Spinal cord (tissue), 10 donors: ENCODE measurements at places on chromosomes 11 and 22. TPM values are rescaled to one million over a fixed set of nuclear protein-coding genes. Genes with fewer than 3 reads are reported as not detected.

GRCh38 chr22:36386351-36386899, 1.3 kb downstream of the MYH9 start:
- peak overlapping the region; percentile 93 for H3K27ac ChIP-seq
- peak overlapping the region; percentile 83 for H3K4me3 ChIP-seq
- peaks cover 20% of the 10 kb centered on the region for H3K4me1 ChIP-seq
- H3K36me3 ChIP-seq, result no peaks in the 10 kb centered on the region
- DNase-seq, result no peak

- H3K36me3 ChIP-seq, result no peaks in the 10 kb centered on the region
- DNase-seq, result no peak
- H3K27me3 ChIP-seq, result no peaks in the 10 kb centered on the region
- no peak overlapping the region for H3K4me3 ChIP-seq
- H3K27ac ChIP-seq, result no peak overlapping the region
Observed at GRCh38 chr11:44702889-44703288, 23.9 kb upstream of the TSPAN18 start.

GRCh38 chr11:132626446-132626845, 905.9 kb downstream of the OPCML start:
- no peaks in the 10 kb centered on the region for H3K36me3 ChIP-seq
- no peak overlapping the region for H3K27ac ChIP-seq
- no peaks in the 10 kb centered on the region for H3K4me1 ChIP-seq
- DNase-seq, result no peak

- H3K4me1 ChIP-seq, result peaks cover 33% of the 10 kb centered on the region
- no peaks in the 10 kb centered on the region for H3K27me3 ChIP-seq
- peak overlapping the region; percentile 52 for H3K4me3 ChIP-seq
- H3K36me3 ChIP-seq, result peaks cover 28% of the 10 kb centered on the region
- DNase-seq, result no peak
Observed at GRCh38 chr11:70397336-70397982, 870 bp upstream of the CTTN start.

The TPBGL gene
- 0.20 TPM for total RNA-seq
